ENCODE measurements at places on chromosomes 5 and 9.

DNA sequence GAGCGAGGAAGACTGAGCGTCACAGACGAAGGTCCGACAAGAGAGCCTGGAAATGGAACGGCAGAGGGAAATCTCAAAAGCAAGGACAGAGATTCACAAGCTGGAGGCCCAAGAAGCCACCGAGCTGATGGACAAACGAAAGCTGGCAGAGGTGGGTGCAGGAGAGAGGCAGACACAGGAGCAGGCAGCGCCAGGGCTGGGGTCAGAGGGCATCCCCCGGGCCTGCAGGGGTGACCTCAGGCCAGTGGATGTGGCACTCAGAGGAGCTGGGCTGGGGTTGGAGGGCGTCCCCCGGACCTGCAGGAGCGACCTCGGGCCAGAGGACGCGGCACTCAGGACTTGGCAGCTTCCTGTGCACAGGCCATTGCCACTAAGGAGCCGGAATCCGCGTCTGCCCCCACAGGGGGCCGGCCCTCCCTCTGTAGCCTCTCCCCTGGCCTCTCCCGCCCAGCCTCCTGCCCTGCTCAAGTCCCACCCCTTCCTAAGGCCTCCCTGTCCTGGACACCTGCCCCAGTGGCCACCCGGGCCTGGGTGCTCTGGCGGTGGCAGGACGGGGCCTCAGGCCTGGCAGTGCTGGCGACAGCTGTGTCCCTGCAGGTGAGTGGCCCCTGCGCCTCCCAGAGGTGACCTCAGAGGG is 40.4 kb downstream of the EXD3 start:
- DNase-seq, result no peak

GRCh38 chr9:76654575-76654974 is 109.7 kb upstream of the PCA3 start:
- peak; percentile 98 for DNase-seq

GRCh38 chr9:133112663-133113026 is 8.4 kb downstream of the RALGDS start:
- DNase-seq, result no peak

DNA sequence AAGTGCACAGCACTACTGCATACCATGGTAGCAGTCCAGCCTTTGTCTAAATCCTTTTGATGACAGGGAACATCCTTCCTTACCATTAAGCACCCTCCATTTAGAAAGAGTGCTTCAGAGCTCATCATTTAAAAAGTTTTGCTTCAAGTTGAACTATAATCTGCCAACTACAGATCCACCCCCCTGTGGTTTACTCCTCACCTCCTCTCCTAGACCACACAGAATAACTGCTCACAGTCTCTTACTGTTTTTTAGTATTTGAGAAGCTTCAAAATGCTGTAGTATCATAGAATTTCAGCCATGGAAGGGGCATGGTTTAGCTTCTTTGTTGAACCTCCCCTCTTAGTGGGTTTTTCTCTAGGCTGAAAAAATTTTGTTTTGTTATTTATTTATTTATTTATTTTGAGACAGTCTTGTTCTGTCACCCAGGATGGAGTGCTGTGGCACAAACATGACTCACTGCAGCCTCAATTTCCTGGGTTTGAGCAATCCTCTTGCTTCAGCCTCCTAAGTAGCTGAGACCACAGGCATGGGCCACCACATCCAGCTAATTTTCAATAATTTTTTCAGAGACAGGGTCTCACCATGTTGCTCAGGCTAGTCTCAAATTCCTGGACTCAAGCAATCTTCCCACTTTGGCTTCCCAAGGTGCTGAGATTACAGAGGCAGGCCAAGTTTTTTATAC is 384.3 kb upstream of the RFX3 start:
- peak; percentile 35 for DNase-seq

DNA sequence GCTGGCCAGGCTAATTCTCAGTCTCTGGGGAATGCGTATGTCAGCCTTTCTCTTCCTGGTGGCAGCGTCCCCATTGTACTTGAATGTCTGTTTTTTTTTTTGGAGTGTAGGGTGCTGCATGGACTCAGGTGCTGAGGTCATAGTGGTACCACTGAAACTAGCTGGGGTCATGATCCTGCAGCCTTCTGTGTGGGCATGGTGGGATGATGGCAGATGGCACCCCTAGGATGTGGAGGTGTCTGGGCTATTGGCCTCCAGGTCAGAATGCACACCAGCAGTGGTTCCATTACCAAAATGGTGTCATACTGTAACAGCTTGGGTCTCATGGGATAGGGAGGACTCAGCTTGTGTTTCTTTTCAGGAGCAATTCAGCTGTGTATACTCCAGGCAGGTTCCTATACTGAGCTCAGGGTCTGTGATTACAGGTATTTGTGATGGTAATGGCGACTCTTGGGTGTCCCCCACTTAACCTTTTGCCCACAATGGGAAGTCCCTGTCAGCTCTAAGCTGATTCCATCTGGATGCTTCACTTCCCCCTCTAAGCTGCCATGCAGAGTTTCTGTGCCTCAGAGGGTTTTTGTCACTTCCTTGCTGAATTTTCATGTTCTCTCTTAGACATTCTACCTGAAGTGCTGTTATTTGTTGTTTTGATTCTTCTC is 17.9 kb downstream of the HSD17B4 start:
- DNase-seq, result no peak

DNA sequence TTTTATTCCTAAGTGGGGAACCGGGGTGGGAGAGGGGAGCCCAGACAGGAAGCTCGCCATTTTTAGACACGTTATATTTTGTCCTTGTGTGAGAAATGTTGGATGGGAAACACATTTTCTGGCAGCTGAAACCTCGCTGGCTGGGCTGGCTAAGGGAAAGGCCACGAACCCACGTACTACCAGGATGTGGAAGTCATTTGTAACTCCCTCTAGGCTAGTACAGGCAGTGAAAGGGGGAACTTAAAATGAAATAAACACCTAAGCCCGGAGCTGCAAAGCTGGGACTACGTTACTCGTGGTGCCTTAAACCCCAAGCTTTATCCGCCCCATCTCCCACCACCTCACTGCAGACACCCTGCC is 42.5 kb downstream of the TMEM174 start:
- no peak for DNase-seq

GRCh38 chr5:77181173-77181572 is 29.3 kb upstream of the PDE8B start:
- no peak for DNase-seq

DNA sequence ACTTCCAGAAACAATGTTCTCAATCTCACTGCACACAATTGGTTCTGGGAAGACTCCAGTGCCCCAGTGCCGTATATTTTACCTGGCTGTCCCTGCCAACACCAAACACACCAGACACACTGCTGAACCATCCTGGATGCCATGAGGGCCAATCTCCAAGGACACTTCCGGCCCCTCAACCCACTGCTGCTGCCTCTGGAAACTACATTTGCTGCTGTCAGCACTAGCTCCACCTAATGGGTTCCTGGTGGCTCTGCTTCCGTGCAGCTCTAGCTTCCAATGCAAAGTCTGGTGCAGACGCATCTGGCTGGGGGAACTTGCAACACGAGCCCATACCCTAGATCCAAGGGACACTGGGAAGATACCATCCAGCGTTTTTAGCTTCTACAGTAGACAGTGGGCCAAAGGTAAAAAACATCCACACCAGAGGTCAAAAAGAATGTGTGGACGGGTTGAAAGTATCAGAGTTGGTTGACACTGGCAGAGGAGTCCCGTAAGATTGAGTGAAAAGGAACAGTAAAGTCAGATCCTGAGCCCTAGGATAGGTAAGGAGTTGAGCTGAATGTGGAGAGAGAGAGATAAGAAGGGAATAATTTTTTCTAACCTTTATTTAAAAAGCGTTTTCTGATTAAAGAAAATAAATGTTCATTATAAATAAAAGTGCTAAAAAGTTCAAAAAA is 99.7 kb upstream of the KIF2A start:
- DNase-seq, result peak; percentile 5

DNA sequence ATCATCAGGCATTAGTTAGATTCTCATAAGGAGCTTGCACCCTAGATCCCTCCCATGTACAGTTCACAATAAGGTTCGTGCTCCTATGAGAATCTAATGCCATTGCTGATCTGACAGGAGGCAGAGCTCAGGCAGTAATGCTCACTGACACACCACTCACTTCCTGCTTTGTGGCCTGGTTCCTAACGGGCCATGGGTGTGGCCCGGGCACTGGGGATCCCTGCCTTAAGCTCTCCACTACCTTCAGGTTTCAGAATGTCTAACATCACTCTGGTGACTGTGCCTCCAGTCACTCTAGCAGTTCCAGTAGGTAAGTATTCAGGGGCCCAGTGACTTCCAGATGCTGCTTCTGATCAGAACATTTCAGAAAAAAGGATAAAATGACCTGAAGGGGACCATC is 152.4 kb downstream of the LRRC70 start:
- no peak for DNase-seq

DNA sequence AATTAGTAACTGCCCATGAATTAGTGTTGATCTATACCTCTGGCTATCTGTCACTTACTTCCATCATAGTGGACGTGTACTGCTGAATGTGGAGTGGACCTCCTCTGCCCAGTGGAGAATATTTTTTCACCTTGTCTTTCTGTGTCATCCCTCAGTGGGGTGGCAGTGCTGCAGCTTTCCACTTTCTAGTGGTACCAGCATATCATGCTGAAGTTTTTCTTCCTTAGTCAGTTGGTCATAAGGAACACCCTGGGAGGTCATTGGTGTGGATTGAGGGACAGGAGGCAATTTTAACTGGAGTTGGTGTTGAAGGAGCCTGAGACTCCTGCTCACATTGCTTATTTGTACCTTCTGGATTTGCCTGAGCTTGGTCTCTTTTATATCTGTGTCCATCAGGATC is 151.7 kb upstream of the ANKH start:
- DNase-seq, result no peak

DNA sequence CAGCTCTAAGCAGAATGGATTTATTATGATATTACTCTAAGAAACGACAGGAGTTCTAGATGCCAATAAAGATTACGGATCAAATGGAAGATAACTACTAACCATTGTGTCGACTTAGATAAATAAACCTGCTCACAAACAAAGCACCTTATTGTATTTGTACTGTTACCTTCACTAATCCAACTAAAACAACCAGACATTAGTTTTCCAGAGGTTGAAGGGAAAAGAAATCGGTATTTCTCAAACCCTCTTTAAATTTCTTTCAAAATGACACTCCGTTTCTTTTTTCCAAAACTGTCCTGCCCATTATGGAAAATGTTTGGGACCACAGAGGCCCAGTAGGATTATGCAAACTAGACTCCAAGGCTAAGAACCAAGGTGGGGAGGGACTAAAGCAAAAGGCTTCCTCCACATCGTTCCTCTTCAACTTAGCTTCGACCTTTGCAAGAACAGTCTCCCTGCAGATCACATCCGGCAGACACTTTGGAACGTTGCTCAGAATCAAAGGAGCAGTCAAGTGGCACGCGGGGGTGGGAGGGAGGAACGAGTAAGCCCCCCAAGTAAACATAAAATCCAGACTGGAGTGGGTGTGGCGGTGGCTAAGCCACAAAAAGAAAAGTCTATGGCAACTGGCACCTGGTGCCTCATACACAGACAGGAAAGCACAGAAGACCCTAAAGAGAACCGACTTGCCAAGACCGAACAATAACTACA is 2.7 kb downstream of the MLLT3 start:
- DNase-seq, result no peak

DNA sequence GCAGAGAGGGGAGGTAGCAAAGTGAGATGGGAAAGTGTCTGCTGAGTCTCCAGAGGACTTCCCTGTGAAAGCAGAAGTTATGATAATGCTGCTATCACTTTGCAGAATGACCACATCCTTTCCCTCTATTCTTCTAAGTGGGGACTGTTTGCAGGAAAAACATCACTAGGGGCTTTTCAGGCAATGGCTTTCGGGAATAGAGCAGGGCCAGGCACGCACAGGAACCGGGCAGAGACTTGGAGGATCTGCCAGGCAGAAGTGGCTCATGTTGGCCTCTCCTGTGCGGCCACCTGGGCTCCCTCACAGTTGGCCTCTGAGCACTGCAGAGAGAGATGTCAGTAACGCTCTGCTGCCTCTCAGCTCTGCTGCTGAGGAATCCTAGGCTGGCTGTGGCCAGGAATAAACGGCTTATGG is 214.7 kb downstream of the MAST4 start:
- no peak for DNase-seq

GRCh38 chr5:116885825-116886224 is 311.2 kb upstream of the SEMA6A start:
- DNase-seq, result no peak

DNA sequence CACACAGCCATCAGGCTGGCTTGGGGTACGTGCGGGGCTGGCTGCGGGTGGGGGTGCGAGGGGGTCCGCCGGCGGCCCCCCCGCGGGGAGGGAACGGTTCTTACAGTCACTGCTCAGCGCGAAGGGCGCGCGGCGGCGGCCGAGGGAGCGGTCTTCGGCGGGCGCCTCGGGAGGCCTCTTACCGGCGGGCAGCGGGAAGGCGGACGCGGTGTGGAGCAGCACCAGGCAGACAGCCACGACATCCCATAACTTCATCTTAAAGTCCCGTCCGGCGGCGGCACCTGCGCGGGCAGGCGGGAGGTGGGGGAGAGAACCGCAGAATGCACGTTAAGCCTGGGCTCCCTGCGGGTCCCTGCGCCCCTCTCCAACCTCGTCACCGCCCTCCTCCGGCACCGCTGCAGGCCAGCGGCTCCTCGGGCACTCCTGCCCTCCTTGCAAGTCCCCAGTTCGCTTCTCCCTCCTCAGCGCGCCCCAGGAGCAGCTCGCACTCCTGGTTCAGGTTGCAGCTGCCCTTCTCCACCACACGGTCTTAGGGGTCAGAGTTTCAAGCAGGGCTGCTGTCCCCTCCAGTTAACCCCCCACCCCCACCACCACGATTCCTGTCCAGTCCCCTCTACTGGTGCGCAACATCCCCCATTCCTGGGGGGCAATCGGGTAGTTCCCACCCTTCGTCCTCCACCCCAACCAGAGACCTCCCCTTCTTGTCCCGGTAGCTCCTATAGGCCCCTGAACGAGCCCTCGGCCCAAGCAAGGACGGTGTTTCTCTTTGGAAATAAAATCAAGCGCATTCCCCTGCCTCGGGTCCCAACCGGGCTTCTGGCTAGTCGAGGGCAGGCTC is 5.1 kb downstream of the GDNF start:
- DNase-seq, result no peak

- peak; percentile 65 for DNase-seq
These were observed 30.0 kb downstream of the TGFBR1 start for GRCh38 chr9:99134893-99135341.

DNA sequence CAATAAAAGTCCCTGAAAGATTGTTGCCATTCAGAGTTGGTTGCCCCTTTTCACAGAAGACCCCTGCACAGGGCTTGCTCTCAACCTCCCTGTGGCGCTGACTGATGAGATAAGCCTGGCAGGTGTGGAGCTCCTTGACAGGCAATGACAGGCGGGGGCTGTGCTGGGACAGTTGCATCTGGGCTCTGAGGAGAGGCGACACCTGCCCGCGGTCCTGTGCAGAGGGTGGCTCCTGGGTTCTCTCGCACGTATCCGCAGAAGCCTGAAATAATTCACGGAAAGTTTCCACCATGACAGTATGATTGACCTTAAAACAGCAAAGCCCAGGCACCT is 19.8 kb upstream of the EXOC3 start:
- no peak for DNase-seq

GRCh38 chr5:10863763-10864383 is 102.8 kb upstream of the DAP start:
- peak; percentile 55 for DNase-seq
